ENCODE measurements at places on chromosomes 16 and 17. TPM values are rescaled to one million over a fixed set of nuclear protein-coding genes. Genes with fewer than 3 reads are reported as not detected.

KRT32 gene
- not detected for total RNA-seq

DNA sequence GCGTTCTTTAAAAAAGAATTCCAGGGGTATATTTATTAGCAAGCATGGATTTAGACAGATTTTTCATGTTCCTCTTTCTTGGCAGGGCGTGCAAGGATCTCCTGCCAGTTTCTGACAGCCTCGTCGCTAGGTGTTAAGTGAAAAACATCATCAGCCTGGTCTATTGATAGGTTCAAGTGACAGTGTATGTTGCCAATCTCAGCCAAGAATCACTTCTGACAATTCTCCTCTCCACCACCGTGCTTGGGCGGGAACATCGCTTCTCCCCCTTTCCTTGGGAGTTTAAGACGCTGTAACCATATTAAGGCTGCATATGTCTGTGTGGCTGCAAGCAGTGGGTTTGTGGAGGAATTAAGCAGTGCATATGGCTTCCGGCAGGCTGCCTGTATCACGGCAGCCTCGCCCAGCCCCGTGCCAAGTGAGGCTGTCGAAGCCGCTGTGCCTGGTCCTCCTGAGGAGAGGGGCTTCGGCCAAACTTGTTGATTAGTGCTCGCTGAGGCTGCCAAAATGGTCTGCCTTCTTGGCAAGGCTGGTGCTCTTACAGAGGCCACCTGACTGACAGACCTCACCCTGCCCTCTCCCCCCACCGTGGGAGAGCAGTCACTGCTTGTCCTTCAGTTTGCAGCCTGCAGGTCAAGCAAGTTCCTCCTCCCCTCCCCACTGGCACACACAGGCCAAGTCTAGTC lies 132.2 kb upstream of the MPHOSPH6 start:
- H3K4me1 ChIP-seq = no peaks in the 10 kb centered on the region
- H3K27me3 ChIP-seq = peaks cover 5% of the 10 kb centered on the region
- H3K36me3 ChIP-seq = no peaks in the 10 kb centered on the region
- DNase-seq = no peak

DNA sequence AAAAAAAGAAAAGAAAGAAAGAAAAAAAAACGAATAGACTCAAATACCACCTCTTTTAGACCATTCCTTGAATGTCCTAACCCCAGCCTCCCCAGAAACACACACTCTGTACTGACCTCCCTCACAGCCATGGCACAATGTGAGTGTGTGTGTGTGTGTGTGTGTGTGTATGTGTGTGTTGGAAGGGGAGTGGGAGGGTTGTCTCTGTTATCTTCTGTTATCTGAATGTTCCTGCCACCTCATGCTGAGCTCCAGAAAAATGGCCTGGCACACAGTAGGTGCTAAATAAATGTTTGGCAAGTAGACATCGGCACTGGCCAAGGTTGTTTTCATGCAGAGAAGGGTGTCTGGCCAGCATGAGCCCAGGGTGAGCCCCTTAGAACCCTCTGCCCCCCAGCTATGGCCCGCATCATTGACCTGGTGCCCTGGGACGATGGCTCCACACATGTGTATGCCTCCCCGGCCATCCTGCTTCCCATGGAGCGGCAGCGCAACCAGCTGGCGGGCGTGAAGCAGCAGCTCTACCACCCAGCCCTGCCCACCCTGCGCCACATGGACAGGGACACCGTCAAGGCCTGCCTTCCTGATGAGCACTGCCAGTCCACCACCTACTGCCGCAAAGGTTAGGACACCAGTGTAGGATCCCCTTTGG lies 6.6 kb upstream of the CNGB1 start:
- no peak overlapping the region for H3K4me3 ChIP-seq
- peaks cover 5% of the 10 kb centered on the region for H3K27me3 ChIP-seq
- no peaks in the 10 kb centered on the region for H3K36me3 ChIP-seq

DNA sequence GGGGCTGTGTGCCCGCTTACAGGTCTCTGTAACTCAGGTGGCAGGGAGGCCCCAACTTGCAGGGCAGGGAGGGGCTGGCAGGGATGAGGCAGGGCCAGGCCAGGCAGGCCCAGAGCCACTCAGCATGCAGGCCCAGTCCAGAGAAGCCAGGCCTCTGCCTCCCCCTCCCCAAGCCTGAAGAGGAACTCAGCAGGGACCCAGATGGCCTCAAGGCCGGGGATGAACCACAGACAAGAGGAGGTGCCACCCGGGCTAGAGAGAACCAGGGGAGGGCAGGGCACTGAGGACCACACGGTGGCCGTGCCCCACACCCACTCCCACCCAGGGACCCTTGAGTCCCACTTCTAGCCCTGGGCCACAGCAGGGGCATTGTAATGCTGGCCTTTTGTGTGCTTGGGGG lies 29.8 kb upstream of the EIF1 start:
- H3K27me3 ChIP-seq = peaks cover 5% of the 10 kb centered on the region
- H3K4me1 ChIP-seq = peaks cover 3% of the 10 kb centered on the region
- H3K36me3 ChIP-seq = no peaks in the 10 kb centered on the region
- H3K4me3 ChIP-seq = no peak overlapping the region
- DNase-seq = no peak

DNA sequence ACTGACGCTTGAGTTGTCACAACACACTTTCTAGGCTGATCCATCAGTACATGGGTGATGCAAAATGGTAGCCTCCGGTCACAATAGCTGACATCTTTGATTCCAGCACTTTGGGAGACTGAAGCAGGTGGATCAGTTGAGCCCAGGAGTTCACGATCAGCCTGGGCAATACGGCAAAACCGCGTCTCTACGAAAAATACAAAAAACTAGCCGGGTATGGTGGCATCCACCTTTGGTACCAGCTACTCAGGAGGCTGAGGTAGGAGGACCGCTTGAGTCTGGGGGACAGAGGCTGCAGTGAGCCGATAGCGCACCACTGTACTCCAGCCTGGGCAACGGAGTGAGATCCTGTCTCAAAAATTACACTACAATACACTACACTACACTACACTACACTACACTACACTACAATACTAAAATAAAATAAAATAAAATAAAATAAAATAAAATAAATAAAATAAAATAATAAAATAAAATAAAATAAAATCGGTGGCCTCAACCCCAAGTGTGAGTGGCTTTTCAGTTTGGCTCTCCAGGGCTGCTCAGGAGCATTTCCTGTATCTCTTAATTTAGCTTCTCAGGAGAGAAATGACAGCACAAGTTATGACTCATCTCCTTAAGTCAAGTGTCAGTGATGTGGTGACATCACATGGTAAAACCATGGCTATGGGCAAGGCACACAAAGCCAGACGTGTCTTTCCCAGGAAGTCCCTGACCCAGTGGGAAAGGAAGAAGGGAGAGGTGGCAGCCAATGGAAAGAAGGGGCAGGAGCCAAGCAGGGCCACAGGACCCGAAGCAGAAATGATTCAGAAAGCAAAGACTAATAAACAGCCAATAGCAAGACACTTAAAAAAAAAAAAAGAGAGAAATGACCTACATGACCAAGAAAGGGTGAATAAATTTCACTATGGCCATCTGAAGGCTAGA lies 75.3 kb upstream of the TBC1D3K start:
- DNase-seq = peak; percentile 52
- H3K27ac ChIP-seq = peak overlapping the region; percentile 65
- no peak overlapping the region for H3K4me3 ChIP-seq
- H3K4me1 ChIP-seq = peaks cover 41% of the 10 kb centered on the region

- DNase-seq = no peak
- H3K36me3 ChIP-seq = no peaks in the 10 kb centered on the region
- H3K27ac ChIP-seq = no peak overlapping the region
Observed at GRCh38 chr16:83336603-83337002, 471.2 kb upstream of the HSBP1 start.

BMERB1 gene
- total RNA-seq = 3.2 TPM
